ENCODE measurements at places on chromosomes 5 and 9. TPM values are rescaled to one million over a fixed set of nuclear protein-coding genes. Genes with fewer than 3 reads are reported as not detected.
A peak's percentile ranks its signal among the peaks of the same experiment; 100 is the strongest.

Gene SLC36A2
- not detected for total RNA-seq

DNA sequence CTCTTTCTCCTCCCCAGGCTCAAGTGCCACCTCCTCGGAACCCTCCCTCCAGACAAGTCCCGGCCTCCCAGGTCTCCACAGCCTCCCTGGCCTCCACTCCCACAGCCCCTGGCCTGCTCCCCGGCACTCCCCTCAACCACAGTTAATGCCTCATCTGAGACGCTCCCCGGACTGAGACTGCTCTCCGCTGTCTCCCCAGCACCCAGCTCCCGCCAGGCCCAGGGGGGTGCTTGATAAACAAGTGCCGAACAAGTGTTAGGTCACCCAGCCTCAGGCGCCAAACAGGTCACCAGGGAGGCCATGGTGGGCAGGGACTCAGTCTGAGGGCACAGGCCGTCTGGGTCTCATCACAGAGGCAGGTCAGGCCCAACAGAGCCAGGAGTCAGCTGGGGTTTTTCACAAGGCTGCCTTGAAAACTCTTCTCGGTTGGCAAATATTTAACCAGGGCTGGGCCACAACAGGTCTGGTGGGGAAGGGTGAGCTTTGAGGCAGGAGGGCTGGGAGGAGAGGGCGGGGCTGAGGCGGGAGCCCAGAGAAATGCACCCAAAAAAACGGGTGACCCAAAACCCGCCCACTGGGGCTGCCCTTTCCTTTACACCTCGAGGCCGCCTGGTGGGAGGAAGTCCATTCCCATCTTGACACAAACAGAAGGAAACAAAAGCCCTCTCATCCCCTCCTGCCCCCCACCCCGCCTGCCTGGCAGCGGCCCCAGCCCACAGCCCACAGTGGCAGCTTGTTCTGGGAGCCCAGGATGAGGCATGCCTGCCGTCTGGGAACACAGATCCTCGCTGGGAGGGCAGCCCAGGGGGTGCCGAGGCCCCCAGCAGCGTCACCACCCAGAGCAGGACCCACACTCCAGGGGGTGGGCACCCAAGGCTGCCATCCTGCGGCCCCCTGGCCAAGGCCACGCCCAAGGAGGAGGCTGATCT lies 66.6 kb upstream of the STXBP1 start:
- H3K4me3 ChIP-seq: no peak overlapping the region
- H3K36me3 ChIP-seq: no peaks in the 10 kb centered on the region
- H3K4me1 ChIP-seq: peaks cover 26% of the 10 kb centered on the region
- H3K27ac ChIP-seq: peak overlapping the region; percentile 79

DNA sequence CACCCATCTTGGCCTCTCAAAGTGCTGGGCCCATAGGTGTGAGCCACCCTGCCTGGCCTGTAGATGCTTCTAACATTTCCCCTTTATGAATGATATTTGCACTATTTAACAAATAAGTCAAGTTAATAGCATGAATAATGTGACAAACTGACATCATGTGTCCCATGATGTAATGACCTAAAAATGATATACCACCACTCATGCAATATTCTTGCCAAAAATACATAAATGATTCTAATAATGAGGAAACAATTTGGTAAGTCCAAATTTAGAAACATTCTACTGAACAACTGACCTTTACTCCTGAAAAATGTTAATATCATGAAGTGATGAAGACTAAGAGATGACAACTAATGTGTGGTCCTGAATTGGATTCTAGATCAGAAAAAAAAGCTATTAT lies 33.5 kb upstream of the TRIM14 start:
- no peaks in the 10 kb centered on the region for H3K36me3 ChIP-seq
- no peak for DNase-seq
- H3K27me3 ChIP-seq: no peaks in the 10 kb centered on the region
- H3K4me1 ChIP-seq: no peaks in the 10 kb centered on the region
- no peak overlapping the region for H3K4me3 ChIP-seq

Gene NPR3
- 3.0 TPM for total RNA-seq

DNA sequence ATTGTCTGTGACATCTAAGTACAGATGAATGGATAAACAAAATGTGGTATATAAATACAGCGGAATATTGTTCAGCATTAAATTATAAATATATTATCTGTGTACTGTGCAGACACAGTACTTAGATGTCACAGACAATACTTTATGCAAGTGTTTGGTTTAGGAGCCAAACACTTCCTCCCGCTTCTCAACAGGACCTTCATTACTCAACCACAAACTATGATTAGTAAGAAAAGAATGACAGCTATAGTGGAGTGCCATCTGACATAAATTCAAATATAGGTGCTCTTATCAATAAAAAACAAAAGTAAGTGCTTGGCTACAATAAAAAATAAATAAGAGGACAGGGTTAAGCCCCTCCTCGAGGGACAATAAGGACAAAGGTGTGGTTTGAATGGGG lies 38.9 kb upstream of the STX17 start:
- H3K4me1 ChIP-seq: no peaks in the 10 kb centered on the region
- no peak for DNase-seq
- H3K27ac ChIP-seq: no peak overlapping the region
- H3K4me3 ChIP-seq: no peak overlapping the region

GRCh38 chr5:36689225-36689624 lies 82.8 kb downstream of the SLC1A3 start:
- no peaks in the 10 kb centered on the region for H3K36me3 ChIP-seq
- no peaks in the 10 kb centered on the region for H3K27me3 ChIP-seq
- no peak for DNase-seq
- H3K4me1 ChIP-seq: no peaks in the 10 kb centered on the region
- H3K27ac ChIP-seq: no peak overlapping the region

Gene HTR4
- total RNA-seq: 8.9 TPM

DNA sequence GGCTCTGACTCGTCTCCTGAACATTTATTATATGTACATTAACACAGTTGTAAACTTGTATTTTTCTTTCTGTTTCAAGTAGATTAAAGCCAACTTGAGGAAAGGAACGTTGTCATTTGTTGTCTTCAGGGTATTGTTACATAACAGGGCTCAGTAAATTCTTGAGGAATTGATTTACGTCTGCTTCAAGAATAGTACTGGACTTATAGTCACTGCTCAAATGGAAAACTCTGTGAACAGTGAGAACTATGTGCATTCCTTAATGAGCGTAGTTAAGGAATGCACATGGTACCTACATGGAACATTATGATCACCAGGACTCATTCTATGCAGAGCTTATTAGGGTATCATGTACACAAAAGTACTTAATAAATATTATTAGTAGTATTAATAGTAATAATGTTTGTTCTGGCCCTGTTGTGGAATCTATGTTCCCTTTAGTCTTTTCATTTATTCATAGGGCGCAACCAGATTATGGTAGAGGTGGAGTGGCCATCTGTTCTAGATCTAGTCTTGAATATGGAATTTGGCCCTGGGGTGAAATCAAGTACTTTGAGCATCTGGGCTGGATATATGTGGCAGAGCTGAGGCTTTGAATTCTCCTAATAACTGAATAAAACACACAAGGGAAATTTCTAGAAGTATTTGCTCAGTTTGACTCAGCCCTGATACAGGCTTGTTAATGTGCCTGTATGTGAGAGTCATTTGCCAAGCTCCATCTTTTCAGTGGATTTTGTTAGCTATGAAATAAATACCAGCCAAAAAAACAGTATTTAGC lies 108.6 kb upstream of the SH3GL2 start:
- H3K4me3 ChIP-seq: no peak overlapping the region
- H3K27ac ChIP-seq: no peak overlapping the region
- no peaks in the 10 kb centered on the region for H3K27me3 ChIP-seq
- H3K4me1 ChIP-seq: no peaks in the 10 kb centered on the region
- H3K36me3 ChIP-seq: no peaks in the 10 kb centered on the region
- DNase-seq: no peak

Gene AGXT2
- total RNA-seq: not detected

DNA sequence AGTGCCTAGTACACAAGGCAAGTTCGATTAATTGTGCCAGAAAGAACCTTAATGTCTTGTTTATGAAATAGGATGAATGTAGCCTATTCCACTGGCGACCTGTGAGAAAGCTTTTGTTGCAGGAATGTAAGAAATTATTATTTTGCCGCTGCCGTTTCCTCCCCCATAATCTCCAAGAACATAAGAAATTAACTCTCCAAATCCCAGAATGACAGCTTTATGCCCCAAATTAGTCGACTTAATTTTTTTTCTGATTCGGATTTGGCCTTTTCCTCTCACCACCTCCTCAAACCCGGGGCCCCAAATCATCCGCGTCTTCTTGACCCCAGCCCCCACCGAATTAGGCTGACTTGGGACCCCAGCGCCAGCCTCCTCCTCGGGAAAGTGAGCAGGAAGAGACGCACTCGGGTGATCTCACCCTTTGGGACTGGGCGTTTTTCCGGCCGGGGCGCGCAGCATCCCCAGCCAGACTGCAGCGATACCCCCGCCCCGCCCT lies 682 bp upstream of the SPTAN1 start:
- no peaks in the 10 kb centered on the region for H3K27me3 ChIP-seq
- H3K36me3 ChIP-seq: no peaks in the 10 kb centered on the region
- H3K4me1 ChIP-seq: peaks cover 10% of the 10 kb centered on the region
- no peak for DNase-seq

DNA sequence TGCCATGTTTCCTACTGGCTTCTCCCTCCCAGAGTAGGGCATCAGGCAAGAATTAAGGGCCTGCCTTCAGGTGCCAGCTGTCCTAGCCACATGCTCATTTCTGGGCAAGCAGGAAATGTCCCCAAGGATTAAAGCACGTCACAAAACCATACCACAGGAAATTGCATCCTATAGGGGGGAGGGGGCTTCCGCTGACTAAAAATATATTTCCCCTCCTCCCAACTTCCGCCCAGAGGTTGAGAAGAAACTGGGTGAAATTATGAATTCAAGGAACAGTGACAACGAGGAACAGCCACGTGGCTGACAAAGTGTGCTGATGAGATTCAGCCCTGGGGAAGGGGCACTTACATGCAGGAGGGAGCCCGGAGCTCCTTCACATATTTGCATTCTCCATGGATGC lies 4.1 kb downstream of the HBEGF start:
- H3K4me3 ChIP-seq: no peak overlapping the region
- H3K36me3 ChIP-seq: no peaks in the 10 kb centered on the region
- no peaks in the 10 kb centered on the region for H3K27me3 ChIP-seq
- no peak overlapping the region for H3K27ac ChIP-seq
